Right kidney (tissue), 9 donors: ENCODE measurements at places on chromosomes 13 and 19.

GRCh38 chr13:43640476-43640875 lies 146.3 kb downstream of the ENOX1 start:
- no peak for DNase-seq

DNA sequence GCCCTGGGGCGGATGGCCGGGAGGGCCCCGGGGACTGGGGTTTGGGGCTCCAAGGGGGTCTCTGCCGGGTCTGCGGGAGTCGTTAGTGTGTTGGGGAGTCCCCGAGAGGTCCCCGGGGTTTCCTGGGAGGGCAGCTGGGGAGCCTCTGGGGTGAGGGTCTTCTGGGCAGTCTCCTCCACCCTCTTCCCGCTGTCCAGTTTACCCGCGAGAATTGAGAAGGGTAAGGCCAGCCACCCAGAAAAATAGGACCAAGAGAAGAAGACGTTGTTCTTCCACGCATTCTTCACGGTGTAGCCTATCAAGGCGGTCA lies 1.0 kb upstream of the ETFB start:
- DNase-seq: no peak

GRCh38 chr13:37138169-37138568 lies 32.7 kb upstream of the CSNK1A1L start:
- DNase-seq: no peak

GRCh38 chr13:101144808-101145419 lies 271.4 kb downstream of the NALCN start:
- no peak for DNase-seq

DNA sequence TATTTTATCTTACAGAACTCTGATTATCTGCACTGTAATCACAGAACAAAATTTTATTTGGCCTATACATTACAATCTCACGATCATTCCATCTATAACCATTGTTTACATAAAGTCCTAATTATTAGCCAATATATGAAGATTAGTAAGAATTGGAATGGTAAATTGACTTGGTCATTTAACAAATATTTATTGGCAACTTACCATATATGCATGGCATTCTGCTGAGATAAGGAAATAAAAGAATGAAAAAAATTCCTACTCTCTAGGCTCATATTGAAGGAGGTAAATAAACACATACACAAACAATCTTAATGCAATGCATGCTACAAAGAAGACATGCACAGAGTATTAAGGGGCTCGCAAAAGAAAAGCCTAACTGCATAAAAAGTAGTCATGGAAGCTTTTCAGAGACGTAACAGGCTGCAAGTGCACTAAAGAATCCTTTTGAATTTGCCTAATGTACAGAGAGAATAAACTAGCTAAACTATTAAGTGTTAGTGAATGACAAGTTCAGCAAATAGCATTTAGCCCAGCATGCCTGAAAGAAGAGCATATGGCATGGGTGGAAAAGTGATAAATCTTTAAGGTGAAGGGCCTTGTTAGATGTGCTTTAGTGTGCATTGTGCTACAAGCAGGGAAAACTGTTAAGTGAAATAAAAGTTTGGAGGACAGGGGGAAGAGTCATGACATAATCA lies 1131.1 kb downstream of the PCDH9 start:
- no peak for DNase-seq

GRCh38 chr19:57672466-57672865 lies 3.7 kb downstream of the ZSCAN4 start:
- no peak for DNase-seq

- DNase-seq: no peak
These were observed 101.5 kb downstream of the CCNA1 start for GRCh38 chr13:36533806-36534205.
